Stimulated activated CD4-positive, alpha-beta T cell treated with anti-CD3 and anti-CD28 coated beads, Interleukin-1b, Interleukin-23, amount 100 ng/mL, for 48 hours (primary cell): ENCODE measurements at places on chromosomes 2 and 18.

DNA sequence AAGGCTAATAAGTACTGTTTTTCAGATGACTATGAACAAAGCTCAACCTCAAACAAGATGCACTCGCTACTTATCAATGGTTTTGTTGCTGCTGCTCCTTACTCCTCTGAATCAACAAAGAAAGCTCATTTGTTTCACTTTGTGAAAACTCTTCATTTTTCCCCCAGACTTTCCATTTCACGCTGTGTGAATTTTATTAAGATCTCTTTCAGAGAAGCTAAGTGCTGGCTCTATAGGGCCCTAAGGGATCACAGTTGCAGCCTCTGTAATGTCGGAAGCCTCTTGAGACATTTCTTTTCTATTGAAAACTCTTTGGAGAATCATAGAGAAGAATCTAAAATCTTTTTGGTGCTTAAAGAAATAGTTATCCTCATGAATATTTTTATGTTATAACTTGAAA, 209.8 kb downstream of the CD226 start:
- DNase-seq = no peak

DNA sequence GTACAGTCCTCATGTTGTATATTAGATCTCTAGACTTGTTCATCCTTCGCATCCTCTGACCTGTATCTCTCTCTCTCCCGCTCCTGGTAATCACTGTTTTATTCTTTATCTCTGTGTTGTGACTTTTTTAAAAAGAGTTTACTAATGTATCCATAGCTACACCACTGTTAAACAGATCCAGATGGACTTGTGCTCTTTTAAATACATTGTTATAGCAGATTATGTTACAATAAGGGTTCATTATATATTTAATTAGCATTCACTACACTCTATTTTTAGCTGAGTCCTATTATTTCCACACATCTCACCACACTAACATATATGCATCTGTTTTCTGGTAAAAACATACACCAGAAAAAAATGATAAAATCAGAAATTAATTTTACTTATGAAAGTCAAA, 90.5 kb downstream of the RBM43 start:
- no peak for DNase-seq

DNA sequence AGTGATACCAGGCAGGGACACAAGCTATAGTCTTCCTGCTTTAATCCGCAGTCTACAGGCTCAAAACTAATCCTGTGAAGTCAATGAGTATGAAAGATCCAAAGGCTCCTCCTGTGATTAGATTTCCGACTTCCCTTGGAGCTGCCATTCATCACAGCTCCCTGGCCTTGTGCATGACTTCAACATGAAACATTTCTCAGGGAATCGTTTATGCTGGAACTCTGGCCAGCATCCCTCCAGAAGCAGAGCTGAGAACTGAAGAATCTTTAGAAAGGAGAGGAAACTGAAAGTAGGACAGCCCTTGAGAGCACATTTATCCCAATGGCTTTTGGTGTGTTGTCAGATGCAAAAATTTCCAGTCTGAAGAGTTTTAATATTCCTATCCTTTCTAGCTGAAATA, 84.3 kb upstream of the SESTD1 start:
- no peak for DNase-seq

- no peak for DNase-seq
These were observed 2.3 kb downstream of the KIF1A start for GRCh38 chr2:240817496-240818292.

- DNase-seq = no peak
These were observed 139.4 kb downstream of the SMAD7 start for GRCh38 chr18:48811401-48811800.

DNA sequence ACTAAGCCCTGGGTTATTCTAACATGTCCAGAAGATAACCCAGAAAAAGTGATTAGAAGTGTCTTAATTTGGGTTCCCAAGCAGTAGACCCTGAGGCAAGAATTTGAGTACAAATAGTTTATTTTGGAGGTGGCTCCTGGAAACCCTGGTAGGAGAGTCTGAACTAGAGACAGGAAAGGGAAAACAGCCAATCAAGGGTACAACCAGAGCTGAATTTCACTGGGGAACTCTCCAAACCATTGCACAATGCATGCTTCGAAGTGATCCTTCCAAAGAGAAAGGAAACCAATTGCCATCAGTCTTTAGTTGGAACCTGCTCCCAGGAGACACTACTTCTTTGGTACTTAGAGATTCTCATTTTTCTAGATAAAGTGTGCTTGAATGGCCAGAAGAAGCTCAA, 361.5 kb downstream of the MBD2 start:
- no peak for DNase-seq

GRCh38 chr2:149765636-149766035, 178.1 kb upstream of the MMADHC start:
- DNase-seq = no peak

DNA sequence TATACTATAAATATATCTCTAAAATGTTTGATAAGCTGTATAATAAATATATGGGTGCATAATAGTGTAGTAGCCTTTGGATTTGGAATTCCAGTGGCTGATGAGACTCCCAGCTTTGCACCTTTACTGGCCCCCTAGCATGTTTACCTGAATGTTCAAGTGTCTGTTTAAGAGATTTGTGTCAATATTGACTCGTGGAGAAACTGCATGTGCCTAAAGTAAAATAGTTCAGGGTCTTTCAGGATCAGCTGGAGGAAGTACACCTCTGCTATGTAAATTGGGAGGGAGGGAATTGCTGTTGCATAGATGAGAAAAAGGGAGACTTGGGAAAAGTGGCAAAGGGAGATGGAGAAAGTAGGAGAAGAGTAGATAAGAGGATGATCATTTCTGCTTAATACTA, 23.9 kb downstream of the ME2 start:
- DNase-seq = no peak

DNA sequence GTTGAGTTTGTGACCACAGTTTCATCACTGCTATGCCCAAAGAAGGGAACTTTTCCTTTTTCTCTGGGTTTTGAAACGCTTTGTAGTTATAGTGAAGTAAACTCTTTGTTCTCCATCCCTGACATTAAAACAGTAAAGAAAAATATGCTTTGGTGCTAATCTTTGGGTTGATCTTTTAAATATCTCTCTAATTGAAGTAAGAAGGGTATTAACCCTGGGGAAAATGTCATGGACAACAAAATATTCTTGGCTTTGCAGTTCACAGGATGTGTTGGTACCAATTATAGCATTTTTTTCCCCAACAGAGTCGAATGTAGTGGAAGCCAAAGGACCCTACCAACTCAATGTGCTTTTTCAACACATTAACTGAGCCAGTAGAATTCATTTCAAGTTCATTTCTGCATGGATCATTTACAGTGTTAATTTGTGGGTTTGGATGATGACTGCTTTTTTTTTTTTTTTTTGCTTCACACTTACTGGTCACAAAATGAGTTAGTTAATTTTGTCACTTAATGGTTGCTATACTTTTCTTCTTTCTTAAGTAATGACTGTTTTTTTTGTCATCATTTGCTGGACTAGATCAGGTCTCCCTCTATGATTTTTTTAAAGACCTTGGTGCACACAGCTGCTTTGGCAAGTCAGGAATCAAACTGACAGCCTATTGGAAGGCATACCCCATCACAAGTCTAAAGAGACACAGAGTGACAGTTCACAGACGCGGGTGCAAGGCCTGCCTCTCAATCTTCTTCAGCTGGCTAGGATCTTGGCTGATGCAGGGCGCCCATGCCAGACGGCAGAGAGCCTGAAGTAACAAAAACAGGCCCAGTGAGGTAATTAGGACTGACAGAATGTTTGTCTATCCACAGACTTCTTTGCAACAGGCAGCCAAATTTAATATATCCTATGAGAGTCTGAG, 98.8 kb upstream of the MMADHC start:
- DNase-seq = no peak

GRCh38 chr2:146634230-146635097, 1210.4 kb upstream of the ACVR2A start:
- no peak for DNase-seq

DNA sequence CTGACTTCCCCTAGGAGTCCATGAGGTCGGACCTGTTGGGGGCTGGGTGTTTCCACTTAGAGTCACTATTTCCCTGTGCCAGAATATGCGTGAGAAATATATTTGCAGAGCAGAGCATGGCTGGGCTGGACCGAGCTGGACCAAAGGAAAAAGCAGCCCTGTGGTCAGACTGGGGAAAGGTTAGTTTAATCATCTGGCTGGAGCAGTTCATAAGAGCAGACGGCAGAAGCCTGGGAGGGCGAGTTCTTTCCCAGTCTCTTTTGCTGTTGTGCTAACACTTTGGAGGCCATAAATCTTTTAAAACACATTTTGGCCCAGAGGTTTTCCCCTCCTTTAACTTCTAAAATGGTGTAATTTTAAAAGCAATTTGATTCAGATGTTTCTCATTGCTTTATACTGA, 66.5 kb downstream of the GLI2 start:
- no peak for DNase-seq

DNA sequence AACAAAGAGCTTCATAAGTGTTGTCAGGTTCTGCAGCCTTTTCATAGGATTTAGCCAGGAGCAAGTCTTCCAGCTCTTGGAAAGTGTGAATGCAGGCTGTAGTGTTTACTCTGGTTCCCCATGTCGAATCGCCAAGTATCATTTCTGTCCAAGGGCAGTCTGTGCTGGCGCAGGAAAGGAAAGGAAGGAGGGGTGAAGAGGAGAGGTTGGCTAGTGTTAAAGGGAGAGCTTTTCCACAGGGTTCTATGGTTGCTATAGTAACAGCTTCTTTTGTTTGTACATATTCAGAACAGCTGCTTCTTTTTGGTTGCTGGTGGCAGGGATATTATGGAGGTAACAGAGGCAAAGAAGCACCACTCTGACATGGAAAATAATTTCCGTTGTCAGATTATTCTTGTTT, 69.9 kb downstream of the KCNH7 start:
- DNase-seq = no peak

- no peak for DNase-seq
These were observed 16.0 kb downstream of the CEP192 start for GRCh38 chr18:13007248-13007560.

DNA sequence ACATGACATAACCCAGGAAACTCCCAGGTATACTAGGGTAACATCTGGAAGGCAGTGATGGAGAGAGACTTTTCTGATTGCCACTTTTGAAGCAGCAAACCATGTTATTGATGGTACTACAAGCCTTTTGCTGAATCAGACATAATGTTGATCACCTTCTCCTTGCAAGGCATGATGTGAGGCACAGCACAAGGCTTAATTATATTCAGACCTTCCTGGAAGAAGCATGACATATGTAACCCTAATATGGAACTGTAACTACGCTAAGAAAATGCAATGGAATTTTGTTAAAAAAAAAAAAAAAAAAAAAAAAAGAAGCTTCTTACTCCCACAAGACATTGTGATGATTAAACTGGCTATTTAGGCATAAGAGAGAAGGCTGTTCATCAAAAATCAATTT, 145.4 kb downstream of the ALK start:
- DNase-seq = no peak

DNA sequence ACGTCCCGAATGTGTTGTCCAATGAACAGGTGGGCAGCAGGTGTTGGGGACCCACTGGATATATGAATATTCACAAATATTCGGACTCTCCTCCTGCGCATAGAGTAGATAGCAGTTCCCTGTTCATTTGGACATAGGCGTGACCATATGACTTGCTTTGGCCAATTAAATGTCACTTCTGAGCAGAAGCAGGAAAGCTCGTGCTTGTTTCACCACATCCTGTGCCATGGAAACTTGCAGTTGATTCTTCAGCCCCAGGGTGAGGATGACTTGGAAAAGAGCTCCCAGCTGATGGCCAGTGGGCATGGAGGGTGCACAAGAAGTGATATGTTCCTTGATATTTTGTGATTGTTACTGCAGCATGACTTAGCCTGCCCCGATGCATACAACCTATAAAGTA, 52.6 kb downstream of the PTPRM start:
- no peak for DNase-seq

- DNase-seq = no peak
These were observed 468.3 kb upstream of the RAB12 start for GRCh38 chr18:8140841-8141501.

DNA sequence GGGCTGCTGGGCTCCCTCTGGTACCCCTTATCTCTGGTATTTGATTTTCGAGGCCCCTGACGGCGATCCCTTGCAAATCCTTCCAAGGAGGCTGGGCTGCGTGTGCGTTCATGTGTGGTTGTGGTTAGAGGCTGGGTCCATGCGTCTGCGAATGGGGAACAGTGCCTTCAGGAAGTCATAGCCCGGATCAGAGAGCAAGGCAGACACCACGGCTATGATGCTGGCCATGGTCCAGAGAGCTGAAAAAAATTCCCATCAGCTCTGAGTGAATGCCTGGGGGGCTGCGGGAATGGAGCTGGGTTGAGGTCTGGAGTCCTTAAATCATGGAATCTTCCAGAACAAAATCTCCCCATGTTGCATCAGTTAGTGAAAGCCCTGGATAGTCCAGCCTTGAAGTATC, 145.5 kb downstream of the ACKR3 start:
- no peak for DNase-seq

DNA sequence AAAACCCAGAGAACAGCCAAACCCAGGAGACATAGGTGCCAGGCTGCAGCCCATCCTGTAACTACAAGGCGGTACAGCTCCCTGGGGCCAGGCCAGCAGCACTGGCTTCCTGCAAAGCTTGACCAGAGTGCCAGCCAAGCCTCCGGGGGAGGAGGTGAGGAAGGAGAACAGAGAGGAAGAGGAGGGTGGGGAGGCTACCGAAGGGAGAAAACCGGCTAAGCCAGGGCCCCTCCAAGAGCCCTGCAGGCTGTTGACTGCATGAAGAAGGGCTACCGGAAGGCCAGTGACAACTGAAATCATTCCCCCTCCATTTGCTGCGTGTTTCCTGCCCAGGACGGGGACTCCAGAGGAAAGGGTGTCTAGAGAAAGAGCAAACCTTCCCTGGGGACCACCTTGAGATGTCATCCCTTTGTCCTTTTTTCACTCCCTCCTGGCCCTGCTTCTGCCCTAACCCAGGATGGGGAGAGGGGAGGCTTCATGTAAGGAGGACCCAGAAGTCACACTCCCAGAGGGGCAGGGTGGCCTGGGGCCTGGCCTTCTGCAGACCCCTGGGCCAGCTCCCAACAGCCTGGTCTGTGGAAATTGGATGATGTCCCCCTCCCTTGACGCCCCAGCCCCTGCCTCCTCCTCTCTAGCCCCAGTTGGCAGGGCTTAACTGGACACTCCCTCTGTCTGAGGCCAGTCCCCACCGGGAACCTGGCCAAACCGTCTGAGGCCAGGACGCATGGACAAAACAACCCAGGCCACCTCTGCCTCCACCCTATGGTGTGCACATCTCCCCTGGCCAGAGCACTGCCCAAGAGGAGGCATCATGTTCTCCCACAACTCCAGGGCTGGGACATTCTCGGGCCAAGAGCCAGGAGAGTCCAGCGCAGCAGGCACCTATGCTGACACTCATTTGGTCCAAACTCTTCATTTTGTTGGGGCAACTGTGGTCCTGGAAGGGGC, 207.8 kb downstream of the CYP26B1 start:
- no peak for DNase-seq

DNA sequence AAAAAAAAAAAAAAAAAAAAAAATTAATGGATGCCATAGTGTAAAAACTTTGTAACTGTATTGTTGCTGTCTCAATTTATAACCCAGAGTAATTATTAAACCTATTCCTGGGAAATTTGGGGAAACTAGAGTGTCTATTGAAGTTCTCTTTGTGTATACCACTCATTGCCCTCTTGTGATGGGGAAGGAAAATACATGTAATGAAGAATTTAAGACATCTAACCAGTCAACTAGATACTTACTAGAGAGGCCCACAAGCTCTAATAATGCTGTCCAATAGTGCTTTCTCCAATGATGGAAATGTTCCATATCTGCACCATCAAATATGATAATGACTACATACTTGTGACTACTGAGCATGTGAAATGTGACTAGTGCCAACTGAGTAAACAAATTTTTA, 168.5 kb upstream of the SLC39A10 start:
- no peak for DNase-seq
